Retina (tissue), 1 donor: ENCODE measurements at places on chromosomes 7 and 10.

GRCh38 chr10:60645980-60646379, 132.3 kb upstream of the CDK1 start:
- DNase-seq = no peak

DNA sequence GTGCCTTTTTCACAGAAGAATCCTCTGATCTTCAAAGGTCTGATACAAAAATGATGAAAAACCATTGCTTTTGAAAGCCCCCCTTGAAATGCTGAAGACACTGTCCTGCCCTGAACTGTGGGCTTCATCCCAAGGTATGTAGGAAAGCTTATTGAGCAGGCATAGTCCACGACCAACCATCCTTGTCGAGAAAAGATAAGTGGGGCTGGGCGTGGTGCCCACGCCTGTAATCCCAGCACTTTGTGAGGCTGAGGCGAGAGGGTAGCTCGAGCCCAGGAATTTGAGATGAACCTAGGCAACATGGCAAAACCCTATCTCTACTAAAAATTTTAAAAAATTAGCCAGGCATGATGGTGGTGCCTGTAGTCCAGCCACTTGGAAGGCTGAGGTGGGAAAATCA, 25.6 kb downstream of the TACR2 start:
- DNase-seq = no peak

DNA sequence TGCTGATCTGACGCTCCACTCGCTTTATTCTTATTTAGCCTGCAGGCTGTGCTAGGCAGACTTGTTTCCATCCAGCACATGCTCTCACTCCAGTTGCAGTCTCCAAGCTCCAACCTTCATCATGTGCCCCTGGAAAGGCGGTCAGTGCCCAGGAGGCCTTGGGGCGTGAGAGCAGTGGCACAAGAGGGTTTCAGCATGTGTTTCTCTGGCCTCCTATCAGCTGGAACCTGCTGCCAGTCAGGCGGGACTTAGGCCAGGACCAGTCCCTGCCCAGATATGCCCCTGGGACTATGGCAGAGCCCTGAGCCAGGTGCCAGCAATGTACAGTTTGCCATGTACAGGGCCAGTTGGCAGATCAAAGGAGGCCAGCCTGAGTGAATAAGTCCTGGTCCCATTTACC, 330.2 kb upstream of the FZD1 start:
- no peak for DNase-seq

DNA sequence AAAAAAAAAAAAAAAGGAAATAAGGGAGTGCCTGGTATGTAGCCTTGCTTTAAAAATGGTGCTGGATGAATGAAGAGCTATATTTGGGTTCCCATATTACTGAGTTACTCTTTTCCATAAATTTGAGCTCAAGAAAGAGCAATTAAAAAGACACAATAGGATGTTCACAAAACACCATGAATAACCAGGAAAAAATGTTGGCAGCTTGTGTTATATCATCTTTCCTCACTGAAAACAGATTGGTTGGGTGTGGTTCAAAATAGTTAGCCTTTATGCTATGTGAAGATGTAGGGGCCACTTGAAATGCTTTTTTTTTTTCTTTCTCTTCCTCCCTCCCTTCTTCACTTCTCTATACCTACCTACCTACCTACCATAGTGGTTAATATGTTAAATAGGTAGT, 256.9 kb downstream of the STK31 start:
- no peak for DNase-seq

- no peak for DNase-seq
These were observed 108.0 kb downstream of the SND1 start for GRCh38 chr7:127759945-127760421.

- DNase-seq = no peak
These were observed 79.2 kb downstream of the NUDCD3 start for GRCh38 chr7:44411306-44411705.

DNA sequence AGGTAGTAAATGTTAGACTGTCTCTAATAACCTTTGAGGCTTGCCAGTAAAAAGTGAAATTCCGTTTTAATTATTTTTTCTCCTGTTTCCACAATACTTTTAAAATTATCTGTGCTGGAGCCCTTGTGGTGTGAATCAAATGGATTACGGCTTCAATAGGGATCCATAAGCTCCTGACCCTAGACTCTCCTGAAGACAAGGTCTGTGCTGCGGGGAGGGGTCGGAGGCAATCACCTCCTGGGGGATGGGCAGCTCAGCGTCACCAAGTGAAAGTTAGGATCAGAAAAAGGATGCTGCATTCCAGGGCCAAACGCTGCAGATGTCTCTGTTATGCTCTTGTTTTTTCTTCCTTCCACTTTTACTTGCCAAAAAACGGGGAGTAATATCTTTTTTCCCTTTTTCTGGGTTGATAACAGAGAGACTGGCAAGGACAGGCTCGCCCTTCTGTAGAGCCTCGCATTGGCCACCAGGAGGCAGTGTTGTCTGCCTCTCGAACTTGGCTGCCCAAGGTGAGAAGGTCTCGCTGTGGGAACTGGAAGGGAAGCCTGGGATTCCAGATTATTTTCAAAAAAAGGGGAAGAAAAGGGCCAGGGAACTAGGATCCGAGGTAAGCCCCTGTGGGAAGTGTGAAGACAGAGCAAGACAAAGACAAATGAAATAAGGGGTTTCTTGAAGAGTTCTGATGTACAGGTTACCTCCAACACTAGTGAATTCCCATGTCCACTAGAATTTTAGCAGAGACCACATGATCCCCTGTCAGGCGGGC, 621.9 kb downstream of the ACTR3B start:
- peak; percentile 86 for DNase-seq

DNA sequence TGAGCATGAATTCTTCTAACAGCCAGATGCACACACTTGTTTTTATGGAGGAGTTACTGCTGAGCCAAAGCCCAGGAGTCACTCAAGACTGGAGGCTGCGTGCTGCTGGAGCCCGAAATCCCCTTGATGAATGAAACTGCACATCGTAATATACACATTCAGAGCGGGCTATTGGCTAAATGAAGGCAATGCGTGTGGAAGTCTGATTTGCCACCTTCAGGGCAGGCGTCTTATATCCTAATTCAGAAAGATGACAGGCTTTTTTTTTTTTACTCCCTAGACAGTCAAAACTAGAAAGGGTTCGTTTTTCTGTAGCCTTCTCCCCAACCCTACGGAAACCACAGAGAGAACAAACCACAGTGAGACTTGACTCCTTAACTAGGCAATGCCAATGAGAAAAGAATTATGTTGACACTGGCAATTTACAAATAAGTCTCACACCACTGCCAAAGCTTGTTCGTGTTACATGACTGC, 227.2 kb upstream of the KLF14 start:
- no peak for DNase-seq

DNA sequence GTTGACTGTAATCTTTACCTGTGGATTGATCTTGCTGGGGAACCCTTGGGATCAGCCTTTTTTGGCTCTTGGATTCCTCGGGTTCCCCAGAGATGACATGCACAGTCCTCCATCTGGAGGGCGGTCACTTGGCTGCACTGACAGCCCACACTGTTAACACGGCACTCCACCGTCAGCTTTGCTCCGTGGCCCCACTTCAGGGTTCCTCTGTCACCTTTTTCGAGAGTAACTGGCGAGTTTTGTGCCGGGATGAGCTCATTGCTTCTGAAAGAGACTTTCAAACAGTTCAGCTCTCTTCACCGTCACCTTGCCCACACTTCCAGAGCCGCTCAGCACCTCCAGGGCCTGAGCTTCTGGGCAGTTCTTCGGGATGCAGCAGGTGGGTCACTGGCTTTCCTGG, 42.4 kb downstream of the PROSER2 start:
- DNase-seq = no peak

DNA sequence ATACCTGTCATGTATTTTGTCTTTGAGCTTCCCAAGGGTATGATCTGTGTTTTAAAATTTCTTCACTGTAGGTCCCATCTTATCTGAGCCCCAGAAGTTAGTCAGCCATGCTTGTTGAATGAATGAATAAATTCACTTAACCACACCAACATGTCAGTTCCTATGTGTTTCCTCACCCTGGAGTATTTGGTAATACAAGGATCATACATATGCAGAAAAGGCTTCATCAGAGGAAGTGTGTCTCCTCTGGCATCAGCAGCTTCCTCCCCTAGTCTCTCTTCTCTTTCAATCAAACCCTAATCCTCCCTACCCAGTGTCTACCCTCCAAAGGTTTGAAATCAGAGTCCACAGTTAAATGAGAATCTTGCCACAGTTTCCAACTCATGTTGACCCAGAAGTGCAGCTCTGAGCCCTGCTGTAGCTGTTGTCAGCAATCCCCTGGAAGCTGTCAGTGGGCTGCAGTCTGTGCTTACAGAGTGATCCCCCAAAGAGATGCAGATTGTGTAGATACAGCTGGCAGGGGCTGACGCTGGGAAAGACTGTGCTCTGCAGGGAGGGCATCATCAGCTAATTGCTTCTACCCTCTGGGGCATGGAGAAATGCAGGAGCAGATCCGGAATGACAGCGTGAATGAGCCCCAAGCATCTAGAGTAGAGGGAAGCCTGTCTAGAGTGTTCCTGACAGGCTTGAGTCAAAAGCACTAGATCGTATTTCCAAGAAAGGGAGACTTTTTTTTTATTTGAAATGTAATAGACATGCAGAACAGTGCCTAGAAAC, 105.0 kb upstream of the WDR11 start:
- peak; percentile 71 for DNase-seq

DNA sequence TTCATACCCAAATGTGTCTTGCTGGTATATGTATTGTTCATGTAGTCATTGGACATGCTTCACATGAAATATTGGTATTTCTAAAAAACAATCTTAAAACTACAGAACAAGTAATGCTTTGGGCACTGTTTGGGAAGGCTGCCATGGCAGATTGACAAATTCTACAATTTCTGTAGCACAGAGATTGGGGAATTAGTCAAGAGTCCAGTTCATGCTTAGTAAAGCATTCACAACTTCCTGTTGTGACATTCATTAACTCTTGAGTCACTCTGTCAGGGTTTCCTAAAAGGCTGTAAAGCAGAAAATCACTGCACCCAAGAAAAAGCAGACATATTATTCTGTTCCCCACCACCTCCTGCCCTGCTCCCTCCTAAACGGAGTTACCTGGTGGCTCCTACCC, 398.9 kb downstream of the PHTF2 start:
- DNase-seq = no peak

- no peak for DNase-seq
These were observed 192.5 kb downstream of the GFRA1 start for GRCh38 chr10:116080553-116080952.

GRCh38 chr7:140304191-140304799, 94.0 kb downstream of the SLC37A3 start:
- no peak for DNase-seq

DNA sequence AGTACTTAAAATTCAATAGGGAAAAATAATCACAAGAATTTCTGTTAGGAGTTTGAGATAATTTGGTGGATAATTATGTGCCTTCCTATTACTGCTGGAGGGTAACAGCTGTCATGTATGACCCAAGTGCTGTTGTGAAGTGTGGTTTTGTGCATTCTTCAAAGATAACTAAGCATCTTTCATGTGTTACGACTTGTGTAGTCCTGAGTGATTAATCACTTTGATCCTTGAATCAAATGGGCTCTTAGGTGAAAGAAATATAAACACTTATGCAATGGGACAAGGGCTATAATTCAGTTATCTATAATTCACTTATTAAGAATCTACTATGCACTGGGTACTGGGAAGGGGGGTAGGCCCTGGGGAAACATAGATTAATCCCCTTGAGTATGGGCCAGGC, 89.0 kb downstream of the CH25H start:
- DNase-seq = no peak

- no peak for DNase-seq
These were observed 2.0 kb downstream of the BAG3 start for GRCh38 chr10:119653209-119653608.

GRCh38 chr10:125779403-125780327, 4.0 kb upstream of the MMP21 start:
- no peak for DNase-seq

DNA sequence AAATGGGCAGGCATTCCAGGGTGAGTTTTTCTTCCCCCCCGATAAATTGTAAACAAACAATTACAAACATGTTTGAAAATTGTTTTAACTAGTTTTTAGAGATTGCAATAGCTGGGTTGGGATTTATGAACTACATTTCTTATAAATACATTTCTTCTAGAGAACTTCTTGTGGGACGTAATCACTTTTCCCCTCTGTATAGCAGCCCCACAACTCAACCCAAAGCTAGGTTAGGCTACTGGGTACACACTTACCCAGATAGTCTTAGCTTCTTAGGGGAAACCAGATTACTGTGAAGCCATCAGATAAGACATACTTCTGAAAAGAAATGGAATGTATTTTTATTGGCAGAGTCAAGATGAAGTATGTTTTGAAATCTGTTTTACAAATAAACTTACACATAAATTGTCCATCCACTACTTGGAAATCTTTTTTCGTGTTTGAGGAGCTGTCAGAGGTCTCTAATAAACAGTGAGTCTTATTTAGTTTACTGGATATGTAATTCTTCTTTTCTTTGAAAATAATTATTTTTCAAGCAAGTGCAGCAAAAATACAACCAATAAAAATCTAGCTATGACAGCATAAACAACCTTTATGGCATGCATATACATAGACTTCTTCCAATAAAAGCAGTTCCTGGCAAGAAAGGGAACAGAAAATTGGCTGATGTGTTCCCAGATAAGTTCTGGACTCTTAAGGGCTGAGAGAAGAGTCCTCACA, 8.0 kb upstream of the GLRX3 start:
- no peak for DNase-seq

GRCh38 chr10:92714152-92714845, 24.5 kb downstream of the HHEX start:
- no peak for DNase-seq

DNA sequence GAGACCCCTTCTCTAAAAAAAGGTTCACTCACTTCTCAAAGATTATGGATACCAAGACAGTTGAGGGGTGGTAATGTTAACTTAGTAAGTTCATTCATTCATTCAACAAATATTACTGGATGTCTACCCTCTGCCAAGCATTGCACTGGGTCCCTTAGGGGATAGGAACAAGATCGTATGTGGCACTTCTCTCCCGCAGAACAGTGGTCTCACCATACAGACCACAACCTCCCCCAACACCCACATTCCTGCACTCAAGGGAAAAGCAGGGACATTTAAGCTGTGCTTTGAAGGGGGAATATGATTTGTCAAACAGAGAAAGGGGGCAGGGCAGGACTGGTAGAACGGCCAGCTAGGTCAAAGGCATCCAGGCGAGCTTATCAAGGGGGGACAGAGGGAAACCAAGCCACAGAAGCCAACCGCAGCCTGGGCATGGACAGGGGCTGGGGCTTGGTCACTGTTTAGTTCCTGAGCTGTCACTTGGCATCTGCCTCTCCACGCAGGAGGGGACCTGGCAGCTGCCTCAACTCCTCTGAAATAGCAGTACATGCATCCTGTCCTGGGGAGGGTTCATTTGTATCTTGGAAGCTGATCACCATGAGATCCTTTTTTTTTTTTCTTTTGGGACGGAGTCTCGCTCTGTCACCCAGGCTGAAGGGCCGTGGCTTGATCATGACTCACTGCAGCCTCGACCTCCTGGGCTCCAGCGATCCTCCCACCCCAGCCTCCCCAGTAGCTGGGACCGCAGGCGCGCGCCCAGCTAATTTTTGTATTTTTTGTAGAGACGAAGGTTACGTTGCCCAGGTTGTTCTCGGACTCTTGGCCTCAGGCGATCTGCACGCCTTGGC, 949 bp upstream of the CLIP2 start:
- peak; percentile 44 for DNase-seq
